ENCODE measurements at places on chromosomes 1 and 21. TPM values are rescaled to one million over a fixed set of nuclear protein-coding genes. Genes with fewer than 3 reads are reported as not detected.

SERPINC1 gene
- total RNA-seq = not detected

OR6N2 gene
- total RNA-seq = not detected

- DNase-seq = no peak
Measured at GRCh38 chr1:12769976-12770505, 3.5 kb upstream of the PRAMEF12 start.

DNA sequence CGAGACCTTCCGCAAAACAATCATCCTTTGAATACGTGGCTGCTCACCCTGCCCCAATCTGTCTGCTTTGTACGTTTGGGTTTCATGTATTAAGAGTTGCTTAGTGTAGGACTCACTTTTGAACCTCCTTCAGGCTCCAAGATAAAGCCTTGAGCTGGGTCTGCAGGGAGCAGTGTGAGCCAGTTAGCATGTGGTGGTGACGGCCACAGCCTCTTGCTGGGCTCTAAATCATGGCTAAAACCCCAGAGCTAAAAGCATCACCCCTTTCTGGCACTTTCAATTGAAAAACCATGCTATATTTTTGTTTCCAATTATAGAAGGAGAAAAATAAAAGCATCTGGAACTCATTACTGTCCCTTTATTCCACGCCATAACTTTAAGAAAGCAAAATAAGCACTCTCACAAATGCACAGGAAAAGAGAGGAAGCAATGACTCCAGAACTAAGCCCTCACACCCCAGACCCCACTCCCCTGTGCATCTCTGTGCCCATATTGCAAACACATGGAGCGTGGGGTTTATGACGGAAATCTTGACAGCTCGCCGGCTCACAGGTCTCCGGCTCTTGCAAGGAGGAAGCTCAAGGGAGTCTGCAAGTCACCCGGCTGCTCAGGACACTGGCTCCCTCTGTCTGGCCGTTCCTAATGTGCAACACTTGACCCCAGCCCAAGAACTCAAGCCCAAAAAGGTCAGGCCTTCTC lies 135.5 kb downstream of the MIS18A start:
- DNase-seq = no peak

- no peak for DNase-seq
Measured at GRCh38 chr1:208604295-208604694, 360.1 kb upstream of the PLXNA2 start.

DNA sequence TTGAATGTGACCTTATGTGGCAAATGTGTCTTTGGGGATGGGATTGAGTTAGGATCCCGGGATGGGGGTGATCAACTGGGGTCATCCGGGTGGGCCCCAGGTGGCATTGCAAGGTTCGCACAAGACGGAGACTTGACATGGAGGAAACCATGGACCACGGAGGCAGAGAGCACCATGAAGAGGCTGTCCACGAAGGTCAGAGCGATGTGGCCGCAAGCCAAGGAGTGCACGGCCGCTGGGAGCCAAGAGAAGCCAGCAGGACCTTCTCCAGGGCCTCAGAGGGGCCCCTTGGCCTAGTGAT lies 22.3 kb upstream of the COL18A1 start:
- DNase-seq = no peak

Data from left colon (tissue), 2 donors.